ENCODE measurements at places on chromosomes 7 and 10.
A peak's percentile ranks its signal among the peaks of the same experiment; 100 is the strongest.

- no peak for DNase-seq
These were observed 92.0 kb upstream of the PRR15 start for GRCh38 chr7:29471444-29472138.

DNA sequence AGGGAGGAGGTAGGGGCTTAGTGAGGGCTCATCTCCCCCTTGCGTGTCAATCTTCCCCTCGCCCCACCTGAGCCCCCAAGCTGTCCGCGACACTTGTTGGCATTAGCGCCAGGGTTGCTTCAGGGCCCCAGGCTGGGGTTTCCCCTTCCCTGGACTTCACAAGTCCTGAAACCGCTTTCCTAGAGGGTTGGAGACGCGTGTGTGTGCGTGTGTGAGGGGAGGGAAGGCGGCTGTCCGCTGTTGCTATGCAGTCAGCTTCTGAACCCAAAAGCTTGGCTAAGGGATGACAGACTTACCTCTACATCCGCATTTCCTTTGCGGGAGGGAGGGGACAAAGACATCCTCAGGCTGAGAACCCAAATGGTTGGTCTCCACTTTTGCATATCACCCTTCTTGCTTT lies 803 bp downstream of the GOLGA7B start:
- no peak for DNase-seq

DNA sequence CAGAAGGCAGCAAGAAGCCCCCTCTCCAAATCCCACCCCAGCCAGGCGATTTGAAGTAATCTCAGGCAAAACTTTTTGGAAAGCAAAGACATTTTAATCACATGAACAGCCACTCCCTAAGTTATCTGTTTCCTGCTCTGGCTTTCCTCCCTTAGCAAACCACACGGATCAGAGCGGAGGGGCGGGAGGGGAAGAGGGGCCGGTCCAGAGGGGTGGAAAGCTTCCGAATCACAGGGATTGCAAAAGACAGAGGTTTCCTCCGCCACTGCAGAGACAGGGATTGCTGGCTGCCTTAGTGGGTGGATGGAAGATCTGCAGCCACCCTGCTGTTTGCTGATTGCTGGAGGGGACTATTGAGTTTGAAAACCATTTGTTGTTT lies 41.2 kb downstream of the ZCCHC24 start:
- peak; percentile 81 for DNase-seq

GRCh38 chr10:10514797-10515196 lies 502.9 kb upstream of the CELF2 start:
- DNase-seq = no peak

DNA sequence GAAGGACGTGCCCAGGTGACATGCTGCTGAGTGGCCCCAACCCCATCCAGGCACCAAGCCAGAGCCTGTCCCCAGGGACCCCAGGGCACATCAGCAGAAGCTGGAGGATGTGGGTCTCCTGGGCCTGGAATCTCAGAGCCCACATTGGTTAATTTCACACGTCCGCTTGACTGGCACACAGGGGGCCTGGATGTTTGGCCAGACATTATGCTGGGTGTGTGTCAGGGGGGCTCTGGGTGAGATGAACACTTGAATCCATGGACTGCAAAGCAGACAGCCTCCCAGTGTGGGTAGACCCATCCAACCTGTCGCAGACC lies 79.1 kb upstream of the RET start:
- no peak for DNase-seq

All from iris pigment epithelial cell (primary cell).